Stimulated activated CD4-positive, alpha-beta T cell treated with anti-CD3 and anti-CD28 coated beads, Interleukin-12 subunit alpha, Interleukin-12 subunit beta, amount 100 ng/mL, for 24 hours (primary cell): ENCODE measurements at places on chromosomes 2 and 18.

GRCh38 chr2:9498210-9498609 is 23.9 kb downstream of the IAH1 start:
- DNase-seq = no peak

- no peak for DNase-seq
These were observed 1932.0 kb downstream of the SUCLG1 start for GRCh38 chr2:82527124-82527523.

DNA sequence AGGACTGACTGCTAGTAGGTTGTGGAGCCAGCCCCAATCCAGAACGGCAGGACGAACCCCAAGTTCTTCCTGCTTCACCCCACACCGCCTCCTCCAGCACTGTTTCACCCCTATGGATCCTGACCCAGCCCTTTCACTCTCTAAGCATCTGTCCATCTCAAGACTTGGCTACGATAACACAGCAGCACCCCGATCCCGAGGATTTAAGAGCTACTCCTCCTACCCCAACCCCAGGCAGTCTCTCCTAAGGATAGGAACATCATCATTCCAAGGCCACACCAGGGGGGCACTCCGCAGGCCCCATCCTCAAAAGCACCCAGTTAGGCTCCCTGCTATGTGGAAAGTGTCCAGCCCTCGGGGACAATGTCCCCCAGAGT is 645 bp downstream of the KCTD18 start:
- DNase-seq = no peak

DNA sequence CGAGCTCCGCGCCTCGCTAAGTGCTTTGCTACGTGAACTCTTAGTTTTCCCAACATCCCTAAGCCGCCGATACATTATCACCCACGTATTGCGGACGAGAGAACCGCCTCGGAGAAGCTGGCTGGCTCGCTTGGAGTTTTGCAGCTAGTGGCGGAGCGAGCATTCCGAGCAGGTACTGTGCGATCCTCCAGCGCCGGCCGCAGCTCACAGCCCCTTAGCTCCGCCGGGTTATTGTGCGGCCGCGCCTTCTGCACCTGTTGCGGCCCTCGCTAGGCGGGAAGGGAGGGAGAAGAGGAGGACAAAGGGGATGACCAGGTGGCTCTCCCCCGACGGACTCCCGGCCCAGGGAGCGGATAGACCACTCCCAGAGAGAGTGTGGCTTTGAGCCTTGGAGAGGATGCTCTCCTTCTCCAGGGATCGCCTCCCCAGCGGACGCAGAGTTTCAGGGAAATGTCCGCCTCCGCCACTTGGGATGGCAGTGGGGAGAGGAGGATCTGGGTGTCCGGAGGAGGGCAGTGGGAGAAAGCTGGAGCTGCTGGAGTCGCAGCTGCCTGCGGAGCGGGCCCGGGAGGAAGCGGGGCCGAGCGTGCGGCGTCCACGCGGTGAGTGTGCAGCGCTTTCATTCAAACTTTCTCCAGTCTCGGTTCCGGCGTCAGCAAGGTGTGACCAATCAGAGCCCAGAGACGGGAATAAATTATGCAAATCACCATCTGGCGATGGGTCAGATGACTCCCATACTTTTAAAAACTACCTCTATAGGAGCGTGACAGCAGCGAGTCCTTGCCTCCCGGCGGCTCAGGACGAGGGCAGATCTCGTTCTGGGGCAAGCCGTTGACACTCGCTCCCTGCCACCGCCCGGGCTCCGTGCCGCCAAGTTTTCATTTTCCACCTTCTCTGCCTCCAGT is at the start of gene LIPG:
TSS of gene LIPG (plus strand) at position 769 of the 905 bp plus-strand sequence. CDS start 252 bp downstream, outside the sequence.
- peak; percentile 11 for DNase-seq

DNA sequence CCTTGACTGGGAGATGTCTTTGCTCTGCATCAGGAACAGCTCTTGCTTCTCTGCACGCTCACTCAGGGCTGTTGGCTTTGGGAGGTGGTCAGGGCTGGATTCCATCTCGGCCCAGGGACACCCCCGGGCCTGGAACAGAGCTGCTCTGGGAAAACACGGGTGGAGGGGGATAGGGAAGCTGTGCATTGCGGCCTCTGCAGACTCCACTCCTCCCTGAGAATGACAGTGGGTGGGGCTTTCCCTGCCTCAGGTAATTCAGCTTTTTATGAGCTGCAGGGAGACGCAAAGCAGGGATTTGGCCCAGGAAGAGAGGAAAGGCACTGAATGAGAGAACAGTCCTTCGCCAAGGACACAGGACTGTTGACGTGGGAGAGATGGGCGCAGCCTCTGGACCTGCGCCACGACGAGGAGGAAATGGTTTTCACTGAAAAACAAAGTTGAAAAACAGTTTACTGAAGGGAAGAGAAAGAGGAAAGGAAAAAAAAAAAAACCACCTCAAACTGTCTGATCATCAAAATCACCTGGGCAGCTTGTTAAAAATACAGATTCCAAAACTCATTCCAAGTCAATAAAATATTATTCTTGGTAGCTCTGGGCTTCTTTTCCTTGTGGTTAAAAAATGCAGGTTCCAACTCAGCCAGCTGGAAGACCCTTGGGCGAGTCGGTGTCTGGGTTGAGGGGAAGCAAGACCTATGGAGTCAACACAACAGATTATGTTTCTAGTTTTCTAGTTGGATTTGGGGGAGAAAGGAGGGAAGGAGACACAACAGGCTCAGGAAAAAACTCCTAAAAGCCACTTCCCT is 194.0 kb downstream of the ZFP36L2 start:
- DNase-seq = no peak

DNA sequence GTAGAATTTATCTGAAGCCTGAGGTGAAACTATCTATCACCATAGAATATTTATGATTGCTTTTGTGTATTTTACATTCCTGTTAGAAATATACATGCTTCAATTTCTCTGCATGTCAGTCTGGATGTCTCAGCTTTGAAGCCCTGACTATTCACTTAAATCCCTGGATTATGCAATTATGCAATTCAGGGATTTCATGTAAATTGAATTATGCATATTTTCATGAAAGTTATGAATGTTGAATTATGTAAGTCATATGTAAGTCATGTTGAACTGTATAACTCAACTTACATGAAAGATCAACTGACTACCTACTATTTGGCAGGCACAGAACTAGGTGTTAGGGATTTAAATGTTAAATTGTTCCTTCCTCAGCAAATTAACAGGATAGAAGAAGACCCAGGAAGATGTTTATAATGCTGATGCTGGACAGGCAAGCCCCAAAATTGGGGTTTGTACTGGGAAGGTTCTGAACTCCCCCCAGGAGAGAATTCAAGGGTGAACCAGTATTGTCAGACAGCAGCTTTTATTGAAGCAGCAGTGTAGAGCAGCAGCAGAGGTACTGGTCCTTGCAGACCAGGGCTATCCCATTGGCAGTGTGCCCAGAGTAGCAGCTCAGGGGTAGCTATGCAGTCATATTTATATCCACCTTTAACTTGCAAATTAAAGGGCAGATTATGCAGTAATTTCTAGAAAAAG is 236.5 kb downstream of the ZNF804A start:
- DNase-seq = no peak

- no peak for DNase-seq
These were observed 124.8 kb downstream of the FIGN start for GRCh38 chr2:163610817-163611556.

DNA sequence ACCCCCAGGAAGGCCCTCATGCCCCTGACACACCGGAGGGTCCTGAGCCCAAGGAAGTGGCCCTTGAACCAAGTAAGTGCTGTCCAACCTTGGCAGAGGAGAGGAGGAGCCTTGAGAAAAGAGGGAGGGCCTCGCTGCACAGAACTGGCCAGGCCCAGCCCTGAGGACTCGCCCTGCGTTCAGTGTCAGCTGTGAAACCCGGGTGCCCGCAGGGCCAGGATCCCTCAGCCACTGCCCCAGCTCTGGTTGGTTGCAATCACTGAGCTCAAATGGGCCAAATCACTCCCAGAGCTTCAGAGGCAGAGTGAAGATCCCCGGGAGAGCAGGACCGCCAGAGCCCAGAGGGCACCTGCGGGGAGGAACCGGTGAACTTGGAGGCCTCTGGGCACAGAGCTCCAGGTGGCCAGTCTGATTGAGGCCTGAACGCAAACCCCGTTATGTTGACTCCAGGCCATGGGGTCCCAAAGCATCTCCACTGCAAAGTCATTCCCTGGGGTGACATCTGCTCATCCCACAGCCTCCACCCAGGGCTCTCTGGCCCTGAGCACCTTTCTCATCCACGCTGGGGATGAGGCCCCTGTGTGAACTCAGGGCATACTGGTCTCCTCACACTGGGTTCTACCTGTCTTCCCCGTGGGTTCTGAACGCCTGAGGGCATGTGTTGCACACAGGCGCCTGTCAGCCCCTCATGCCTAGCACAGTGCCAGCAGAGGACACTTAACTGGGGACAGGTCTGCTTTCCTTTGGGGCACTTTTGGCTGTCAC is 11.9 kb downstream of the GBX2 start:
- DNase-seq = no peak

- DNase-seq = no peak
These were observed 9.6 kb downstream of the EDAR start for GRCh38 chr2:108979461-108979860.

GRCh38 chr2:138212434-138212833 is 248.2 kb downstream of the HNMT start:
- no peak for DNase-seq

- DNase-seq = no peak
These were observed 9.3 kb downstream of the RHOB start for GRCh38 chr2:20456116-20456571.

DNA sequence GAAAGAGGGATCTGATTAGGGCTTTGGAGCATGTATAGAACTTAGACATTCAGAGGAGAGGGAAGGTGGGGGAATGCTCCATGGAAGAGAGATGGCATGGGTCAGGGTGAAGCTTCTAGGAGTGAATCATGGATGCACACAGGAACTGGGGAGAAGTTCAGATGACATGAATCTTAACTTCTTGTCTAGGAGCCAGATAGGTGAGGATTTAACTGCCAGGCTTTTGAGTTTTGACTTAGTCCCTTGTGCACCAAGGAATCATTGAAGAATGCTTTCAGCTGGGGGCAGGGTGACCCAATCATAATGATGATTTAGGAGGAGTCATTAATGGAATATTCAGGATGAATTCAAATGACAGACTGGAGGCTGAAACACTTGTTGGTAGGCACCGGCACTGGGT is 48.7 kb downstream of the ACYP2 start:
- DNase-seq = no peak

DNA sequence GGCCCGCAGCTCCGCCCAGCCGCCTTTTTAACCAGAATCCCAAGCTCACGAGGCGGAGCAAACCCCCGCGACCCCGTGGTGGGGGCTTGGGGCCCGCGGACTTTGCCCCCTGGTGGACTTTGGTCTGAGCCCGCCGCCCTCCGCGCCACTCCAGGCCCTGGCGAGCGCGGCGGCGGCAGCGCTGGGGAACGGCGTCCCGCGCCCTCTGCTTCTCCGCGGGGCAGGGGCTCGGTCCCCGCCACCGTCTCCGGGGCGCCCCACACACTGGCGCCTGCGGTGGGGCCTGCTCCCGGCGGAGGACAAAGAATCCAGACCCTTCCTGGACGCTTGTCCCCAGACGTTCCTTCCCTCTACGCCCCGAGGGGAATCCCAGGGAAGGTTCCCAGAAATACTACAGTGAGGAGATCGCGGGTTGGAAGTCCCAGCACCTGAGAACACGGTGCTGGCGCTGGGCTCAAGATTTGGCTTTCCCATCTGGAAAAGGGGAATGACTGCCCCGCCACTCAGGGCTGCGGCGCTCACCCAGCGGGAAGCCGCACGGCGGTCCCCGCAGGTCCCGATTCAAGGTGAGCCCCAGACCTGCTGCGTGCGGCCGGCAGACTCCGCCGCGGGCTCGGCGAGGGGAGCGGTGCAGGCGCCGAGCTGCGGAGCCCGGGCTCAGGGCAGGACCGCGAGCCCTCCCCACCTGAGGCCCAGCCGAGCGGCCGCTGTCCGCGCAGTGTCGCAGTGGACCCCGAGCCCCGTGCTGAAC is at the start of gene HAAO:
TSS of gene HAAO (minus strand) at position 1 of the 751 bp plus-strand sequence. CDS start 47 bp downstream, outside the sequence.
- peak; percentile 6 for DNase-seq

GRCh38 chr18:26482569-26482968 is 65.8 kb downstream of the KCTD1 start:
- no peak for DNase-seq

DNA sequence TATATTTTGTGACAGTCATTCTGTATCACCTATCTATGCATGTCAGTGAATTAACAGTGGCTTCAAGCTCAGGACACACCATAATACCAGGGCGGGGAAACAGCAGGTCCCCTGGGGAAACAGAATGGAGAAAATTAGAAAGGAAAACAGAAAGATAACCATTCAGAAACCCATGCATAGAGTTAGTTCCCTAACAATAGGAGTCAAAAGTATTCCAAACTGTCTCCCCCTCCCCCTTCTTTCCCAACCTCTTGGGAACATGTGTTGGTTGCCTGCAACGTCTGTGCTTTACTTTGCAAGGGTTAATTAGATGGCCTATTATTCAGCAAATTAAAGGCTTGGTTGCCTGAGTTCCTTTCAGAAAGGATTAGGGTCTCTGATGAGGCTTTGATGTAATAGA is 176.4 kb downstream of the MYO3B start:
- no peak for DNase-seq

- no peak for DNase-seq
These were observed 193.0 kb downstream of the TXNL1 start for GRCh38 chr18:56445422-56445821.

DNA sequence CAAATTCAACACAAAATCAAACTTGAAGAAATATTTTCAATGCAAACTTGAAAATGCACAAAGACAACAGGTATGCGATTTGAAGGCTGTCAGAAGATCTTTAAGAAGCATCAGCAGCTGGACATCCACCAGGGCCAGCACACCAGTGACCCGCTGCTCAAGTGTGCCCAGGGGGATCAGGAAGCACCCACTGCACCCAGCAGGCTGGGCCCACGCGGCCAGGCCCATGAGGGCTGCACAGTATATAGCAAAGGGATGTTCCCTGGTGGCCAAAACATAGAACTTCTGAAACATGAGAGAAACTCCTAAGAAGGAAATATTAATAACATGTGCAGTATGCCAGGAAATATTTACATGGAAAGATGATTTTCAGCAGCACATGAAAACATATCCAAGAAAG is 25.0 kb downstream of the WDFY1 start:
- no peak for DNase-seq

DNA sequence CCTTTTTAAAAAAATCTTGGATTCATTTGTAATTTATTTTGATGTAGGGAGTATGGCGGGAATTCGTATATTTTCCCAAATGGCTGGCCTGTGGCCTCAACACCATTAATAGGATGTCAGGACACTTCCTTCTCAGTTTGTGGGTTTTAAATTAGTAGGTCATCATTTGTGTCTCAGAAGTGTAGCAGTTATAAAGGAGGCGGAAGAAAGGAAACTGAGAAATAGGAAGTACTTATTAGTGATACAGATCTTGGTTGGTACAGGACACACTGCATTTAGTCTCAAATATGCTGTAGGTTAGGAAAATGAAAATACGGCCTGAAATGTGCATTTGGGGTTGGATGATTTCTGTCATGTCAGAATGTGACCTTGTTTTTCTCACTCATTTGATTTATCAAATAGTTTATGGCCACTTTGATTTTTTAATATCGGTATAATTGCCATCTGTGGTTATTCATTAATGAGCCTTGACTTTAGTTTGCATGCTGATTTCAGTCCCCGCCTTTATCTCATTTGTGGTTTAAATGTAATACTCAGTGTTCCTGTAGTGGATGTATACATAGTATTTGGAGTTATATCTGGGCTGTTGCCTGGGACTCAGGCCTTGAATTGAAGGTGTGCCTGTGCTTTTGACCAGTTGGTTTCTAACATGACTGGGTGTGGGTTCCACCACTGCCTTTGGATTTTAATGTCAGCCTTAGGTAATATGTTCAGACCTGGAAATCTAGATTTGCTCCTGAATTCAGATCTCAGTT is 31.4 kb downstream of the ZCCHC2 start:
- DNase-seq = no peak

GRCh38 chr2:163135256-163135655 is 296.7 kb upstream of the KCNH7 start:
- DNase-seq = no peak
